ENCODE measurements at places on chromosomes 3 and 15.

GRCh38 chr15:47196048-47196447 is 521.3 kb upstream of the SEMA6D start:
- peak; percentile 89 for DNase-seq

DNA sequence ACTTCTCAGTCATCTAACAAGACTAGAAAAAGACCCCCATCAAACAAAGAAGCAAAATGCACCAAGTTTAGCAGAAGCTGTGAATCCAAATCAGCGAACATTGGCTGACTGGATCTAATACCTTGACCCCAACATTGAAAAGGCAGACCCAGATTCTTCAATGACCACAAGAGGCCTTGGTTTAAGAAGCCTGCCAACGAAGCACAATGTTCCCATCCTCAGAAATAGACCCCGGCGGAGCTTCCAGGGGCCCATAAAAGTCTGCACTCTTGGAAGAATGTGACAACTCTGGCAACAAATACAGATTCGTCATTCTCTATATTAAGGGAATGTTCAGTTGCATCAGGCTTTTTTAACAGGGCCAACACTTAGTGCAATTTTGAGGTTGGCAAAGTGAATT is 112.8 kb upstream of the BCL6 start:
- no peak for DNase-seq

DNA sequence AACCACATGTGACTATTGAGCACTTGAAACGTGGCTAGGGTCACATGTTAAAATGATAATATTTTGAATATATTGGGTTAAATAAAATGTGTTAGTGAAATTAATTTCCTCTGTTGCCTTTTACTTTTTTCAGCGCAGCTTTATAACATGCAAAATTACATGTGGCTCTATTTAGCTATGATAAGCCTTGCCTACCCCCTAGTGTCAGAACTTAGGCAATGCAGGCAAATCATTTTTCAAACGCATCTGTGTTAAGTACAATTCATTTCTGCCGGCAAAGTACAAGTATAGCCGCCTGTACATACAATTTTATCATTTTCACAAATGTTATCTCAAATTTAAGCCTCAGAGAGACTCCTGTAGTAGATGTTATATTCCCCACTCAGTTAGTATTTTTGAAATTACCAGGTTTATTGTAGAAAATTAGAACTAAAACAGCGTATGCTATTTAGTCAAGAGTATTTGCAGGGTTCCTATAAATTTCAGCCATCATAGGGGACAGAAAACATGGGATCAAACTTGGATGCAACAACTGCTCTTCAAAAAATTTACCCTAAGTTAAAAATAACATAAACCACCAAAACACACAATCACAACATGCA is 56.1 kb downstream of the TAFA4 start:
- DNase-seq = peak; percentile 40

DNA sequence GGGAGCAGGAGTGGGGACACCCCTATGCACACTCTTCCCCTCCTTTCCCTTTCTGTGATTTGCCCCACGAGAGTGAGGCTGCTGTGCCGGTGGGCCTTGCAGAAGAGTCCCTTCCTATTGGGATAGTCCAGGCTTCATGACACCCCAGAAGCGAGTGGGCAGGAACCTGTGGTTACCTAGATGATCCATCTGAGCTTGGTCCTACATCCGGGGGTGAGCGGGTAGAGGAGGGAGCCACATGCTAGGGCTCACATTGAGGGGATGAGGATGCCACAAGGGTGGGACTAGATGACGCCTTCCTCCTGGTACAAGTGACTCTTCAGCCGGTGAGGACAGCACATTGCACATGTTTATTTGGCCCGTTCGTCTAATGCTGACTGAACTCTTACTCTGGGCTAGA is 43.1 kb upstream of the ADPGK start:
- DNase-seq = no peak

Data from SK-N-MC (cell line).